Fibroblast of villous mesenchyme (primary cell): ENCODE measurements at places on chromosomes 11 and 22.

GRCh38 chr11:10462746-10463300 is 7.8 kb downstream of the AMPD3 start:
- no peak for DNase-seq

DNA sequence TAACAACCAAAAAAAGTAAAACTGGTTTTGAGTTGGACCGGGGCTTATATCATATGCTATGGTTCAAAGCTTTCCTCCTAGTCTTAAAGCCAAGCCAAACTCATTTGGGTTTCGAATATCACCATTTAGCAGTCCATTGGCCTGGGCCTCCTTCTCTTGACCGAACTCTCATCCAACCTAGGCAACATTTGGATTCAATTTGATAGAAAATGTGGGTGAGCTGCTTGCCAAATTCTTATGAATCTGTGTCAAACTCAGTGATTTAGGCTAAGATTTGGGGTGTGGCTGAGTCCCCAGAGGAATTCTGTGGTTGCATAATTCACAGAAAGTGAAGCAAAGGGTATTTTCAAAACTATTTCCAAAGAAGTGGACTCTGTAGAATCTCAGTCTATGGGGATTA is 83.7 kb downstream of the BLID start:
- peak; percentile 52 for DNase-seq

DNA sequence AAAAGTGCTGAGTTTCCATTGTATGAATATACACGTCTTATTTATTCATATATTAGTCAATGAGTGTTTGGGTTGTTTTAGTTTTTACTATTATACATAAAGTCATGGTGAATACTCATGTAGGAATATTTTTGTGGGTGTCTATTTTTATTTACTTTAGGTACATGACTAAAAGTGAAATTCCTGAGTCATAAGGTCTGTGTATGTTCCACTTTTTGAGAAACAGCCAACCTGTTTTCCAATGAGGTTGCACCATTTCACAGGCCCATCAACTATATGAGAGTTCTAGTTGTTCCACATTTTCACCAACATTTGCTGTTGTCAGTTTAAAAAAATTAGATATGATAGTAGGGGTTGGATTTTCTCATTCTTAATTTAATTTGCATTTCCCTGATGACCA is 6.6 kb upstream of the OR6X1 start:
- DNase-seq: no peak

GRCh38 chr22:46569848-46570695 is 32.7 kb upstream of the CELSR1 start:
- no peak for DNase-seq

DNA sequence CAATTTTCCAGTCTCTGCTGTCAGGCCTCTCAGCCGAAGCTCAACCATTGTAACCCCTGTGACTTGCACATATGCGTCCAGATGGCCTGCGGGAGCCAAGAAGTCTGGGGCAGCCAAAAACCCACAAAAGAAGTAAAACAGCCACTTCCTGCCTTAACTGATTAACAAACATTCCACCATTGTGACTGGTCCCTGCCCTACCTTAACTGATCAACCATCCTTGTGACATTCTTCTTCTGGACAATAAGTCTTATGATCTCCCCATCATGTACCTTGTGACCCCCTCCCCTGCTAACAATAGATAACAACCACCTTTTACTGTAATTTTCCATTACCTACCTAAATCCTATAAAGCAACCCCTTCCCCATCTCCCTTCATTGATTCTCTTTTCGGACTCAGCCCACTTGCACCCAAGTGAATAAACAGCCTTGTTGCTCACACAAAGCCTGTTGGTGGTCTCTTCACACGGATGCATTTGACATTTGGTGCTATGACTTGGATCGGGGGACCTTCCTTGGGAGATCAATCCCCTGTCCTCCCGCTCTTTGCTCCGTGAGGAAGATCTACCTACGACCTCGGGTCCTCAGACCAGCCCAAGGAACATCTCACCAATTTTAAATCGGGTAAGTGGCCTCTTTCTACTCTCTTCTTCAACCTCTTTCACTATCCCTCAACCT is 1.3 kb upstream of the NDUFC2 start:
- peak; percentile 81 for DNase-seq

DNA sequence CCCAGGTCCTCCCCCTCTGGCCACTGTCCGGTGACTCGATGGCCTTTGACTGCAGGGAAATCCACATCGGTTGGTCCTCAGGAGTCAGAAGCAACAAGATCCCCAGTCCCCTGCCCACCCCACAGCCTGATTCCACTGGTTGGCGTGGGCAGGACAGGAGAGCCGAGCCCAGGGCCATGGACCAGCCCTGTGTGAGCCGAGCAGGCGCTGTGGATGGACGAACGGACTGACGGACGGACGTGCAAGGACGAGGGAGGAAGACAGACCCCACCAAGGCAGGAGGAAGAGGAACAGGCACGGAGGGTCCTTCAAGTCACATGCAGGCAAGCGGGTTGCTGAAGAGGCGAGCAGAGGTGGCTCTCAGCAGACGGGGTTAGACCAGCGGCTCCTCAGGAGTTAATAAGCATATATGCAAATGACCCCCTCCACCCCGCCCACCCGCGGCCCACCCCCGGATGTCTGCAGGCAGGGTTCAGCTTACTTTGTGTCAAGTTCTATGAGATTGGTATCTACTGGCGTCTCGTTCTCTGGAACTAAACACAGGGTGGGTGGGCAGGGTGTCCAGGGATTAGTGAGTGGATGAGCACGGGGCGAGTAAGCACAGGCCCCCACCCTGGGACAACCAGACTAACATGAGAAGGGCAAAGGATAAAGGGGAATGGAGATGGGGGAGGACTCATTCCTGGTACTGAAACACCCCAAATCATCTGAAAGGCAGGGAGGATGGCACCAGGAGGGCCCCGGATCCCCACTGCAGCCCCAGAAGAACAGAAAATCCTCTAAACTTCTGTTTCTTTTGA is 26.8 kb downstream of the TPBGL start:
- no peak for DNase-seq

DNA sequence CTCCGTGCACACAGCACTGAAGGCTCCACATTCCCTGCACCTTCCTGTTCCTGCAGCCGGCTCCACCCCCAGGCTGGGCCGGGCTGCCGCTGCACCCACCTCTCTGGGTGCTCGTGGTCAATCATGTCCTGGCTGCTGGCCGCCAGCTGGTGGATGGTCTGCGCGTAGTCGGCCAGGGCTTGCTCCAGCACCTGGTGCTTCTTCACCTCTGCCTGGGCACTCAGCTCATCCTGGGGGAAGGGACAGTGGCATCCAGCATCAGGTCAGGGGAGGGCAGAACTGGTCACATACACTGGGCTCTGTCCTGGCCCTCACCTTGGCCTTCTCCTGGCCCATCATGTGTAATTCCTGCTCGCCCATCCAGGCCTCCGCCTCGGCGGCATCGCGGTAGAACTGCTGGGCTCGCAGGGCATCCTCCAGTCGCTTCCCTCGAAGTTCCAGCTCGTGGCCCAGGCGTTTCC is 15.2 kb upstream of the RBM4B start:
- no peak for DNase-seq

GRCh38 chr22:32706149-32706548 is 95.4 kb upstream of the TIMP3 start:
- DNase-seq: peak; percentile 27

GRCh38 chr11:16049611-16050010 is 306.7 kb downstream of the SOX6 start:
- no peak for DNase-seq

- DNase-seq: peak; percentile 2
Observed at GRCh38 chr11:31236143-31236542, 133.4 kb downstream of the DCDC1 start.

DNA sequence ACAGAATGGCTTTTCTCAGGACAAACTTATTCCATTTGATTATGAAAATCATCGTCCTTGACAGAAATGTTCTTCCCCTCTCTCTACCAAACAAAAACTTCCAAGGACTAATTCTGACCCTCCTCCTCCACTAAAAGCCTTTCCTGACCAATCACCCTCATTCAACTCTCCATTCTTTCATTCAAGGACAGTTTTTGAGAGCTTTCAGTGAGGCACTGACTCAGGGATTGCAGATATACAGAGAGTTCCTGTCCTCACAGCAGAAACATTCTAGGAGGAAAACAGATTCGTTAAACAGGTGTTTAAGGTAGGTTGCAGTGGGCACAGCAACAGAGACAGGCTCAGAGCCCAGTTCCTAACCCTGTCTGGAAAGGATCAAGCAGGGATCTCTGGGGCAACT is 41.5 kb downstream of the OR4D9 start:
- no peak for DNase-seq

DNA sequence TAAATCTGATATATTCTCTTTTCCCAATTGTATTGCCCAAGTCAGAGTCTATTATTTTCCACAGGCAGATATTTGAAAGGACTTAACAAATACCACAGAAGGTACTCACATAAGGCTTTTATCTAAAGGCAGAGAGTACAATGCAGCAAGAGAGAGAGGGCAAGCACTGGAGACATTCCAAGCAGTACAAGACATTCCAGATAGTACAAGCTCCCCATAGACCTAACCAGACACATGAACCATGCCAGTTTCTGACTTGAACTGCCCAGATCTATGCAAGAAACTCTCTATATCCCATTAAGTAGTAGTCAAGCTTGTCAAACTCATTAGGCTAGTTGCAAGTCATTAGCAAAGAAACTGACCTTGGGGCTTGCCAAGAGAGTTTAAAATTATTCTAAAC is 11.2 kb upstream of the MS4A6E start:
- no peak for DNase-seq

DNA sequence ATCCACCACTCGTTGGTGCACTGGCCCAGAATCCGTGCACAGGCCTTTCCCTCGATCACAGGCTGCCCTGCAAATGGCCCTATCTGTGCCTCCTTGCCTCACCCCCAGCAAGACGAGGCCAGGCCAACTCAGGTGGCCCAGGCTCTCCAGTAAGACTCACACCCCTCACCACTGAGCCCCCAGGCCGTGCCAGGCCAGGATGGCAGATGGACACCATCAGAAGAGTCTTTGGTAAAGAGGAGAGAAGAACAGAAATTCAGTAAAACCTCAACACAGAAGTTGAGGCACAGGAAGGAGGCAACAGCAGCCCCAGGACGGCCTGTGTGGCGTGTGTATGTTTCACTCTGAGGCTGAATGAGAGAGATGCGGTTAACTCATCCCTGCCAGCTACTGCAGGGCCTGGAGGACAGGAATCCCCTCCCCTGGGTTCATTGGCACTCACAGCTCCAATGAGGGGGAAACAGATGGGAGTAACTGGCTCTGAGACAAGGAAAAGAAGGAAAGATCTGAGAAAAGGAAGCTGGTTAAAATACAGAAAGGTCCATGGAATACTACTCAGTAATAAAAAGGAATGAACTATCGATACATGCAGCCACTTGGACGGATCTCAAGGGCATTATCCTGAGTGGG is 54.1 kb upstream of the WNT11 start:
- DNase-seq: no peak

GRCh38 chr22:43734370-43735150 is 77.5 kb downstream of the EFCAB6 start:
- DNase-seq: peak; percentile 17

DNA sequence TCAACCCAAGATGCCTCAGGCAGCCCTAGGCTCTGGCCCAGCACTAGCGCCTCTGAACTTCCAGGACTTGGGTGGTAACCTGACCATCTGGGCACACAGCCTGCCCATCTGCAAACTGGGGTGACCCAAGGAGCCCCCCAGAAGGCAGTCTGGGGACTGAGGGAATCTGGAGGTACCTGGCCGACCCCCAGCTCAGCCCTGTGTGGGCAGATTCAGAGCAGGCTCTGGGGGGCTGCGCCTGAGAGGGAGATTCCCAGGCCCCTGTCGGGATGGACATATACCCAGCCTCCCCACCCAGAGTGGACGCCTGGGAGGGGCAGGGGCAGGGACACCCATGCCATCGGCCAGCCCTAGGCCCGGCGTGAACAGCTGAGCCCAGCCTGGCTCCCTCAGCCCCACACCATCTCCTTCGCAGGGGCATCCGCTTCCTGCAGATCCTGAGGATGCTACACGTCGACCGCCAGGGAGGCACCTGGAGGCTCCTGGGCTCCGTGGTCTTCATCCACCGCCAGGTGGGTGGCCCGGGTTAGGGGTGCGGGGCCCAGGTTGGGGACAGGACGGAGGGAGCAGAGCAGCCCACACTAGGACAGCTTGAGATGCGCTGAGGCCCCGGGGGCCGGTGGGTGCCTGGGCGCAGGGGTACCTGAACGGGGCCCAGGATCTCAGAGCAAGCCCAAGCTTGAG is 126.9 kb downstream of the KCNQ1 start:
- no peak for DNase-seq

GRCh38 chr11:128480665-128481064 is 106.7 kb downstream of the ETS1 start:
- no peak for DNase-seq

DNA sequence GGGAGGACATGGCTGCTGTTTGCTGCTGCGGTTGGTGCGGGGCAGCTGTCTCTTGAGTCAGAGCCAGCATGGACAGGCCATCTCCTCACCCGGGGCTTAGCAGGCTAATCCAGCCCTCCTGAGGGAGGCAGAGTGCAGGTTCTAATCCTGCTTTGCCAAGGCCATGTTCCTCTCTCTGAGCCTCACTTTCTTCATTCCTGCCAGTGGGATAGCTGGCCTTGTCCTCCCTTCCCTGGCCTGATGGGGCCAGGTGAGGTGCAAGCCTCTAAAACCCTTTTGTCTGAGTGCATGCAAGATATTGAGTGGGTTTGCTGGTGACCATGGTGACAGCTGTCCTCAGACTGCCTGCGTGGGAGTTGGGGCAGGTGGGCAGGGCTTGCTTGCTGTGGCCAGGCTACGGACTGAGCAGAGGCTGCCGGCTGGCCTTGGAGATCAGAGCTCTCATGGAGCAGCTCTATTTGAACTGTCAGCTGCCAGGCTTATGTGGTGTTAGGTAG is 3.6 kb downstream of the USP35 start:
- no peak for DNase-seq

DNA sequence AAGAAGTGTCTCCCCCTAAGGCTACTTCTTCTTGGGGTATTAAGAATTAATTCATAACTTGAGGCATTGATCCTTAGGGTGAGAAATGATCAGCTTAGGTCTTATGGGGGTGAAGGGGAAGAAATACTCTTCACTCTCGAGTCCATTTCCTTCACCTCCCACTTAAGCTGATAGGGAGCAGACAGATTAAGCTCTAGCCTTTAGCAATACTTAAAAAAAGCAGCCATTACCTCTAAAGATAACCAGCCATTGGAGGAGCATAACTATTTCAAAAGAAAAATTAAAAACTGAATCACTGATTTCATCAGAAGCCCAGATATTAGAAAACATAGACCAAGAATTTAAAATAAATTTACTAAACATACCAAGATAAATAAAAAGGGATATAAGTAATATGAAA is 60.5 kb downstream of the ENTHD1 start:
- DNase-seq: no peak

DNA sequence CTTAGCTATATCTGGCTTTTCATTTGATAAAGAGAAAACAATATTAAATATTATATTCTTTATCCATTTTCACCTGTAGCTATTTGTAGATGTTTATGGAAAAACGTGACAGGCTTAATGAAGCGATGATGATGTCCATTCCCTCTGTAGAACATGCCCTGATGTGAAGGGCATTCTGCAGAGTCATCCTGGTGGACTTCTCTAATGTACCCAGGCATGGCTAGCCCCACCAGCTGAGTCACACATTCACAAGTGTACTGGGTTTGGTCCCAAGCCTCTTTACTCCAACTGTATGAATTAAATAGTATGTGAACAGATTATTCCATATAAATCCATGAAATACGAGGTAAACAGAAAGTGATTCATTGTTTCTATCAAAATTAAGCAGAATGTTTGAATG is 139.3 kb downstream of the CADM1 start:
- no peak for DNase-seq
